ENCODE measurements at places on chromosomes 6 and 20.

DNA sequence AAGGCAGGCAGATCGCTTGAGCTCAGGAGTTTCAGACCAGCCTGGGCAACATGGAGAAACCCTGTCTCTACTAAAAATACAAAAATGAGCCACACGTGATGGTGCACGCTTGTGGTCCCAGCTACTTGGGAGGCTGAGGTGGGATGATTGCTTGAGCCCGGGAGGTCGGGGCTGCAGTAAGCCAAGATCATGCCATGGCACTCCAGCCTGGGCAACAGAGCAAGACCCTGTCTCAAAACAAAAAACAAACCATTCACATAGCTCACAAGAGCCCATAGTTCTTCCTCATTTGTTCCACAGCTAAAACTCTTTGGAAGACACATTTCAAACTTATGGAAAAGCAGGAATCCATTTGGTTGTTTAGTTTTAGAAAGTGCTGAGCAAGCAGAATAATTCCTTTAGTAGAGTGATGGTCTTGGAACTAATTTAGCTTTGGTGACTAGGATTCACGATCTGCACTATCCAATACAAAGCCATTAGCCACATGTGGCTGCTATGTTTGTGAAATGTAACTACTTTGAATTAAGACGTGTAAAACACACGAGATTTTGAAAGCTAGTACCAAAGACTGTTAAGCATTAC, 4.1 kb downstream of the ZNFX1 start:
- no peak for DNase-seq

- no peak for DNase-seq
These were observed 28.7 kb downstream of the MYB start for GRCh38 chr6:135209803-135210202.

GRCh38 chr6:166670894-166671293, 43.8 kb upstream of the RPS6KA2 start:
- no peak for DNase-seq

DNA sequence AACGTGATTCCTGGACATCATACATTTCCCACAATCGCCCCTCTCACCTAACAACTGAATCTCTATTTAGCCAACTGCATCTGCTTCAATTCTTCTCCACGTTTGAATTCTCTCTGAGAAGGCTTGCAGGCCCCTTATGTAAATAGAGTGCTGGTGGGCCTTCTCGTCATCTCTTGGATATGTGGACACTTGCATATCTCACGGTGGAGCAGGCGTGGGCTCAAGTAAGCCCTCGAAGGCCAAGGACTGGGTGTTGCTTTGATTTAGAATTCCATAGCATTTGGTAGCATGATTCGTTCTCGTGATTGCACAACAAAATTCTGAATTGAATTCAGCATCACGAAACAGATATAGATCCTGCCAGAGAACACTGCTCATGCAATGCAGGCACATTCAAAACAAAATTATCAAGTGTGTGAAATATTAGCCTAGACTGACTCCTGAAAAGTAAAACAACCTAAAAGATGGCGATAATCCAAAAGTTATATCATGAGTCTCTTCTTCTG, 613.6 kb downstream of the TFAP2A start:
- DNase-seq: no peak

GRCh38 chr6:42336431-42336830, 115.3 kb downstream of the TRERF1 start:
- DNase-seq: no peak

GRCh38 chr6:40999569-40999968, 39.5 kb downstream of the UNC5CL start:
- no peak for DNase-seq

All from activated CD8-positive, alpha-beta memory T cell treated with anti-CD3 and anti-CD28 coated beads for 1 hour (primary cell).